Activated naive CD4-positive, alpha-beta T cell treated with anti-CD3 and anti-CD28 coated beads for 36 hours (primary cell): ENCODE measurements at places on chromosomes 4 and X.

- H3K4me3 ChIP-seq: no peak overlapping the region
- H3K27ac ChIP-seq: no peak overlapping the region
- DNase-seq: no peak
These were observed 71.7 kb downstream of the IRS4 start for GRCh38 chrX:108664701-108665100.

GRCh38 chr4:81449015-81449414 is 22.7 kb downstream of the RASGEF1B start:
- no peak overlapping the region for H3K27ac ChIP-seq
- H3K27me3 ChIP-seq: no peaks in the 10 kb centered on the region
- H3K4me3 ChIP-seq: no peak overlapping the region
- no peak for DNase-seq
- H3K36me3 ChIP-seq: peaks cover 47% of the 10 kb centered on the region
- peaks cover 7% of the 10 kb centered on the region for H3K4me1 ChIP-seq

GRCh38 chr4:127730142-127730913 is at the start of gene SLC25A31:
TSS of gene SLC25A31 (plus strand) at chr4:127730400. CDS start at chr4:127730546, 146 bp downstream.
- peaks cover 2% of the 10 kb centered on the region for H3K27me3 ChIP-seq
- no peak within 1 kb of the TSS for H3K4me3 ChIP-seq
- no peak for DNase-seq
- H3K4me1 ChIP-seq: no peaks in the 10 kb centered on the region
- H3K27ac ChIP-seq: no peak within 1 kb of the TSS

- H3K4me1 ChIP-seq: no peaks in the 10 kb centered on the region
- no peak overlapping the region for H3K4me3 ChIP-seq
- H3K27me3 ChIP-seq: no peaks in the 10 kb centered on the region
- H3K27ac ChIP-seq: no peak overlapping the region
These were observed 646.5 kb upstream of the ACTRT1 start for GRCh38 chrX:128698573-128699181.

- H3K4me1 ChIP-seq: peaks cover 18% of the 10 kb centered on the region
- H3K36me3 ChIP-seq: no peaks in the 10 kb centered on the region
- H3K4me3 ChIP-seq: no peak overlapping the region
- no peaks in the 10 kb centered on the region for H3K27me3 ChIP-seq
- DNase-seq: no peak
These were observed 185.8 kb upstream of the RPS6KA3 start for GRCh38 chrX:20452487-20452886.

- H3K27me3 ChIP-seq: peaks cover 10% of the 10 kb centered on the region
- H3K4me1 ChIP-seq: no peaks in the 10 kb centered on the region
- no peak for DNase-seq
- no peaks in the 10 kb centered on the region for H3K36me3 ChIP-seq
- H3K4me3 ChIP-seq: no peak overlapping the region
- H3K27ac ChIP-seq: no peak overlapping the region
These were observed 73.2 kb upstream of the UCP1 start for GRCh38 chr4:140641789-140642439.

GRCh38 chr4:151325949-151326246 is 493 bp upstream of the SH3D19 start:
- DNase-seq: no peak
- peaks cover 8% of the 10 kb centered on the region for H3K4me1 ChIP-seq
- H3K27me3 ChIP-seq: peaks cover 48% of the 10 kb centered on the region
- H3K36me3 ChIP-seq: no peaks in the 10 kb centered on the region
- peak overlapping the region; percentile 75 for H3K4me3 ChIP-seq
- H3K27ac ChIP-seq: no peak overlapping the region

GRCh38 chrX:47297874-47298273 is 65.1 kb downstream of the USP11 start:
- no peaks in the 10 kb centered on the region for H3K36me3 ChIP-seq
- no peaks in the 10 kb centered on the region for H3K27me3 ChIP-seq
- H3K4me1 ChIP-seq: no peaks in the 10 kb centered on the region
- DNase-seq: no peak
- no peak overlapping the region for H3K4me3 ChIP-seq

DNA sequence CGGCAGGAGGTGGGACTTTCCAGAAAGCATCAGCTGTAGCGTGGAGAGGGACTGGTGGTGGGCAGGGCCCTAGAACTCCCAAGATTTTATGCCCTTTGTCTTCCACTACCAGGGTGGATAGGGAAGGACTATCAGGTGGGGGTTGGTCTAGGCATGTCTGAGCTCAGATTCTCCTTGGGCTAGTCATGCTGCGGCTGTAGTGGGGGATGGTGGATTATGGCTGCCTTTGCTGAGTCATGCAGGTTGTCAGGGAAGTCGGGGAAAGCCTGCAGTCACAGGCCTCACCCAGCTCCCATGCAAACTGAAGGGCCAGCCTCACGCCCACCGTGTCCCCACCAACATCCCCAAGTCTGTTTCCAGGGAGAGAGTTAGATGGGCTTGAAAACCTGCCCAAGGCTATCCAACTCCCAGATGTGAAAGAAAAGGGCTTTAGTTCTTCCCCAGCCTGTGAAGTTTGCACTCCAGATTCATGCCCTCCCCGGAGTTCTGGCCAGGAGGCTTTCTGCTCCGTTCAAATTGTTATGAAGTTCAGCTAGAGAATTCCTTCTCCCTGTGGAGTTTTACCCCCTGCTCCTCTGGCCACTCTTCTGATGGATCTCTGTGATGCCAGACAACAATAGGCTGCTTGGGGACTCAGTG is 13.4 kb upstream of the MEPE start:
- DNase-seq: no peak
- H3K36me3 ChIP-seq: no peaks in the 10 kb centered on the region
- H3K27me3 ChIP-seq: peaks cover 14% of the 10 kb centered on the region
- no peak overlapping the region for H3K27ac ChIP-seq

GRCh38 chr4:20323991-20324390 is 72.3 kb downstream of the SLIT2 start:
- no peaks in the 10 kb centered on the region for H3K36me3 ChIP-seq
- no peak overlapping the region for H3K4me3 ChIP-seq
- no peak for DNase-seq
- no peaks in the 10 kb centered on the region for H3K27me3 ChIP-seq
- H3K4me1 ChIP-seq: no peaks in the 10 kb centered on the region
- no peak overlapping the region for H3K27ac ChIP-seq

DNA sequence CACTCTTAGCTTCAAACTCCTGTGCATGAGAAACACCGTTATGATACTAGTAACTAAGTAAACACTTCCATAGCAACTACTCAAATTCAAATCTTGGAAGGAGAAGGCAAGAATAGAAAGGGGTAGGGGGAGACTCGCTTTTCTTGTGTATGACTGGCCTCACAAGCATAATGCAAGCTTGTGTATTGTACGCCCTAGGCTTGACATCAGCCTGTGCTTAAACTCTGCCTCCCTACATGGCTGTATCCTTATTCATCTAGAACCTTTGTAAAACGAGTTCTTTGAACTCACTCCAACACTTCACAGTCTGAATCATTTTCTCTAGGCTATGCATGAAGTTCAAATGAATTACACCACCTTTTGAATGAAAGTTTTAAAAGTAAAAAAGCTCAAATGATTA is 1071.2 kb upstream of the ADGRL3 start:
- DNase-seq: no peak
- no peaks in the 10 kb centered on the region for H3K36me3 ChIP-seq
- H3K27ac ChIP-seq: no peak overlapping the region
- no peaks in the 10 kb centered on the region for H3K27me3 ChIP-seq
- H3K4me3 ChIP-seq: no peak overlapping the region

DNA sequence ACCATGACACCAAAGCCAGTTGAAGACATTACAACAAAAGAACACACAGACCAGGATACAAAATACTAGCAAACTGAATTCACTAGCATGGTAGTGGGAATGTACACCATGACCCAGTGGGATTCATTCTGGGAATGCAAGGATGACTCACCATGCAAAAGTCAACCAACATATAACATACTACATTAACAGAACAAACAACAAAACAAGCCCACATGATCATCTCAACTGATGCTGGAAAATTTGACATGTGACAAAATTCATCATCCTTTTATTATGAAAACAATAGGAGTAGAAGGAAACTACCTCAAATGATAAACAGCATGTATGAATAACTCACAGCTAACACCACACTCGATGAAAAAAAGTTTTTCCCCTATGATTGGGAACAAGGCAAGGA is 190.2 kb downstream of the DCLK2 start:
- H3K36me3 ChIP-seq: peaks cover 46% of the 10 kb centered on the region
- DNase-seq: no peak
- no peaks in the 10 kb centered on the region for H3K27me3 ChIP-seq
- H3K4me3 ChIP-seq: no peak overlapping the region
- peaks cover 8% of the 10 kb centered on the region for H3K4me1 ChIP-seq

GRCh38 chr4:37043342-37043741 is 201.2 kb upstream of the NWD2 start:
- DNase-seq: no peak
- no peak overlapping the region for H3K27ac ChIP-seq
- no peaks in the 10 kb centered on the region for H3K4me1 ChIP-seq
- no peaks in the 10 kb centered on the region for H3K36me3 ChIP-seq
- H3K27me3 ChIP-seq: no peaks in the 10 kb centered on the region
- no peak overlapping the region for H3K4me3 ChIP-seq

DNA sequence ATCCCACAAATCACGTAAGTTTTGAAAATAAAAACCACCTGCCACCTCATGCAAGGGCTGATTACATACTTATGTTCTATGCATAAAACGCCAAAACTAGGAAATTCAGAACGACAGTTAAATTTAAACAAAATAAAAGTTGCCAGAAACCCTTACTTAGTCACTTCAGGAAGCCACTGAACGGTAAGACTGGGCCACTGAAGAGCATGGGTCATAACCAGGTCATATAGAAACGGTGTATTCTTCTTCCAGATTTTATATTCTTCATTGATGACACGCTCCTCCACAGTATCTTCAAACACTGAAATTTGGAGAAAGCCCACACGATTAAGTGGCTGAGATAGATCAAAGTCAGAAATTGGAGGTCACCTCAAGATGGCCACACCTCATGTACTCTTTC is 1.2 kb downstream of the RBBP7 start:
- H3K27me3 ChIP-seq: no peaks in the 10 kb centered on the region
- H3K4me3 ChIP-seq: peak overlapping the region; percentile 93
- H3K27ac ChIP-seq: peak overlapping the region; percentile 98
- DNase-seq: peak; percentile 32
- peaks cover 27% of the 10 kb centered on the region for H3K4me1 ChIP-seq

DNA sequence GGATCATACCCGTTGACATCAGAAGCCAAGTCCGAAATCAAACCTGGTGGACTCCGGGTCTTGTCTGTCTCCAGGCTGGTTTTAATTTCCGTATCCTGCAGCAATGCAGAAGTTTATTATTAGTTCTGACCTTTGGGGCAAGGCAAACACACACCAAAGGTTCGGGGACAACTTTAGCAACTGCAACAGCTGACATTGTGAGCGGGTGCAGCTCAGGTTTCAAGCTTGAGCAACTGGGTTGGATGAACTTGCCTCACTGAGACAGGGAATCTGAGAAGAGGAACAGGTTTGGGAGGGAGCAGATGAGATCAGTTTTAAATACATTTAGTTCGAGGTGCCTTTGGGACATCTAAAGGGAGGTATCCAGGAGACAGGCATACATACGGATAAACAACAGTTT is 110.7 kb downstream of the GNL3L start:
- H3K4me3 ChIP-seq: peak overlapping the region; percentile 6
- peaks cover 5% of the 10 kb centered on the region for H3K4me1 ChIP-seq
- no peaks in the 10 kb centered on the region for H3K27me3 ChIP-seq
- H3K27ac ChIP-seq: peak overlapping the region; percentile 99
- DNase-seq: no peak

- no peaks in the 10 kb centered on the region for H3K36me3 ChIP-seq
- H3K4me3 ChIP-seq: no peak overlapping the region
- H3K4me1 ChIP-seq: peaks cover 7% of the 10 kb centered on the region
- no peak for DNase-seq
- no peak overlapping the region for H3K27ac ChIP-seq
These were observed 59.0 kb downstream of the WWC2 start for GRCh38 chr4:183158062-183158461.

- H3K27ac ChIP-seq: no peak overlapping the region
- H3K27me3 ChIP-seq: no peaks in the 10 kb centered on the region
- H3K36me3 ChIP-seq: no peaks in the 10 kb centered on the region
- H3K4me3 ChIP-seq: no peak overlapping the region
- H3K4me1 ChIP-seq: peaks cover 25% of the 10 kb centered on the region
These were observed 65.8 kb downstream of the RGS12 start for GRCh38 chr4:3358656-3359055.

- H3K27me3 ChIP-seq: no peaks in the 10 kb centered on the region
- peak overlapping the region; percentile 89 for H3K27ac ChIP-seq
- peaks cover 17% of the 10 kb centered on the region for H3K36me3 ChIP-seq
- no peak for DNase-seq
These were observed 1.4 kb downstream of the ZFX start for GRCh38 chrX:24150898-24151297.

GRCh38 chr4:36209941-36210649 is 34.2 kb downstream of the ARAP2 start:
- H3K27me3 ChIP-seq: no peaks in the 10 kb centered on the region
- H3K36me3 ChIP-seq: peaks cover 28% of the 10 kb centered on the region
- H3K4me1 ChIP-seq: peaks cover 34% of the 10 kb centered on the region
- no peak for DNase-seq
- no peak overlapping the region for H3K27ac ChIP-seq

- no peaks in the 10 kb centered on the region for H3K36me3 ChIP-seq
- H3K4me1 ChIP-seq: no peaks in the 10 kb centered on the region
- no peak overlapping the region for H3K27ac ChIP-seq
- H3K27me3 ChIP-seq: no peaks in the 10 kb centered on the region
These were observed 391.9 kb downstream of the KCTD8 start for GRCh38 chr4:44056721-44057151.

GRCh38 chr4:141595531-141595930 is 40.9 kb upstream of the IL15 start:
- H3K27ac ChIP-seq: no peak overlapping the region
- no peaks in the 10 kb centered on the region for H3K36me3 ChIP-seq
- H3K4me1 ChIP-seq: no peaks in the 10 kb centered on the region
- H3K4me3 ChIP-seq: no peak overlapping the region
- no peaks in the 10 kb centered on the region for H3K27me3 ChIP-seq

DNA sequence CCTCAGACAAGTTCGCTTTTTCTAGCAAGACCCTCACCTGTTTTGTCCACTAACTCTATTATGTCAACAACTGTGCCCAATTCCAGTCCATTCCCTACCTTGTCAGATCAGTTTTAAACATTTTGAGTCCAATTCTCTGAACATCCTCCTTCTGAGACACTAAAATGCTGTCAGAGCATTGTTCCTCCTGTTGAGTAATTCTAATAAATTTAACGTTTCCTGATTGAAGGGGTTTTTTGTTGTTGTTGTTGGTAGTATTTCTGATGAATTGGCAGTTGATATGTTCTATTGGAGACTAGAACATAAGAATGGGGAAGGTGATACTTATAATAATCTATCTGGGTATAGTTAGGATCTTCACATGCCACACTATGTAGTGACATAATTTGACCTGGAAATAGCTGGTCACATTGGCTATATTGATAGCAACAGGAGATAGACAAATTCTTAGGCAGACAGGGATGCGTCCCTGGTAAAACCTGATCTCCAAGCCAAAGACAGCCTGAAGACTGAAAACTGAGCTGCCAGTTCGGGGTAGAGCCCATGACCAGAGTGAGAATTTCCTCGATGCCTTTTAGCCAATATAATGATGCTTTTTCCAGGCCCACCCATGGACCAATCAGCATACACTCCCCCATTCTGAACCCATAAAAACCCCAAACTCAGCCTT is 12.4 kb upstream of the CXCL2 start:
- no peaks in the 10 kb centered on the region for H3K36me3 ChIP-seq
- no peak overlapping the region for H3K27ac ChIP-seq
- H3K4me1 ChIP-seq: no peaks in the 10 kb centered on the region
- no peak overlapping the region for H3K4me3 ChIP-seq

- H3K27ac ChIP-seq: no peak overlapping the region
- no peaks in the 10 kb centered on the region for H3K36me3 ChIP-seq
- no peaks in the 10 kb centered on the region for H3K4me1 ChIP-seq
- no peak for DNase-seq
These were observed 129.5 kb downstream of the GATB start for GRCh38 chr4:151631349-151631748.
